ENCODE measurements at places on chromosomes 7 and 10.

DNA sequence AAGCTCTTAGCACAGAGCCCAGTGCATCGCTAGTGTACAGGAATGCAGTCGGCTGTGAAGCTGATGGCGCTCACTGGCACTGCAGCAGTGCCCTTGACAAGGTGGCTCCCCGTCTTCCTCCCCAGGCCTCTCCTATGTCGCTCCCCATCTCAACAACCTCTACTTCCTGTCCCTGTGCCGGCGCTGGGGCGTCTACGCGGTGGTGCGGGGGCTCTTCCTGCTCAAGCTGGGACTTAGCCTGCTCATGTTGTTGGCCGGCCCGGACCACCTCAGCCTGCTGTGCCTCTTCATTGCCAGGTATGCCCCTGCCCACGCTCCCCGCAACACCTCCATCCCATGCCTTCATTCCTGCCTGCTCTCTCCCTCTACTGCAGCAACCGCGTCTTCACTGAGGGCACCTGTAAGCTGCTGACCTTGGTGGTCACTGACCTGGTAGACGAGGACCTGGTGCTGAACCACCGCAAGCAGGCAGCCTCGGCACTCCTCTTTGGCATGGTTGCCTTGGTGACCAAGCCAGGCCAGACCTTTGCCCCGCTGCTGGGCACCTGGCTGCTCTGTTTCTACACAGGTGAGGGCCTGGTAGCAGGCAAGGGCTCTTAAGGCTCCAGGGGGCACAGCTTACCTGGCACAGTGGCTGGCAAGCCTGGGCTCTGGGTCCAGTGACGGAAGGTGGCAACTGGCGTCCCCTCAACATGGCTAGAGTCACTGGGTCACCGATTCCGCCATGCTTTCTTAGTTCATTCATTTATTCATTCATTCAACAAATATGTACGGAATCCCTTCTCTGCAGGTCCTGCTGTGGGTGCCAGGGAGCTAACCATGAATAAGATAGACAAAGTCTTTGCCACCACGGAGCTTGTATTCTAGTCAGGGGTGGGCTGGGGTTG is 22.3 kb upstream of the C10orf95 start:
- DNase-seq = no peak

DNA sequence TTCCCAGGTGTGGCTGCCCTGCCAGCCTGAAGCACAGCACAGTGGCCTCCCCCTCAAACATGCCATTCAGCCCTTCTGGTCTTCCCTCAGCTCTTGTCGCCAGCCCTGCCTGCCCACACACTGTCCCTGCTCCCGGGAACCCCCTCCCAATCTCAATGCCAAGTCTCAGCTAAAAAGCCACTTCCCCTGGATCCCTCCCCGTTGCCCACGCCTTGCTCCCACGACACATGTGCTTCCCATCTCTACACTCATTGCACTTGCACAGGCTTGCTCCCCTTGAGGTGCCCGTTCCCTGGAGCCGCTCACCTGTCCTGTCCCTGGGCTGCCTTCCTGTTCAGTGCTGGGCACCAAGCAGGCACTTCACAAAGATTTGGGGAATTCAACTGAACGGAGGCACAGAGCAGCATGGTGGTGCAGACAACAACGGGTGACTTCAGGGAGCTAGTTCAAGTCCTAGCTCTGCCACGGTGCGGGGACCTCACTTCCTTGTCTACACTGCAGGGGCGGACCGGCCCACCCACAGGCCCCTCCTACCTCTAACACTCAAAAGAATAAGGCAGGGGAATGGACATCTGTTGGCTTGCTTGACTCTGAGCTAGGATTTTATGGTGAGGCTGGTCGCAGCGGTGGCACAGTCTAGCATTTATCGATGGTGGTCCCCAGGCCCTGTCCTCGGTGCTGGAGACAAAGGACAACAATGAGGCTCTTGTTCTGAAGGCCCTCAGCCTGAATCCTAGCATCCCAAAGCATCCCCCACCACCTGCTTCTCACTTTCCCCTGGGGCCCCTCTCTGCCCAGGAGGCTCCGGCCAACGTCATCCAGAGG is 18.4 kb downstream of the RGS10 start:
- no peak for DNase-seq

DNA sequence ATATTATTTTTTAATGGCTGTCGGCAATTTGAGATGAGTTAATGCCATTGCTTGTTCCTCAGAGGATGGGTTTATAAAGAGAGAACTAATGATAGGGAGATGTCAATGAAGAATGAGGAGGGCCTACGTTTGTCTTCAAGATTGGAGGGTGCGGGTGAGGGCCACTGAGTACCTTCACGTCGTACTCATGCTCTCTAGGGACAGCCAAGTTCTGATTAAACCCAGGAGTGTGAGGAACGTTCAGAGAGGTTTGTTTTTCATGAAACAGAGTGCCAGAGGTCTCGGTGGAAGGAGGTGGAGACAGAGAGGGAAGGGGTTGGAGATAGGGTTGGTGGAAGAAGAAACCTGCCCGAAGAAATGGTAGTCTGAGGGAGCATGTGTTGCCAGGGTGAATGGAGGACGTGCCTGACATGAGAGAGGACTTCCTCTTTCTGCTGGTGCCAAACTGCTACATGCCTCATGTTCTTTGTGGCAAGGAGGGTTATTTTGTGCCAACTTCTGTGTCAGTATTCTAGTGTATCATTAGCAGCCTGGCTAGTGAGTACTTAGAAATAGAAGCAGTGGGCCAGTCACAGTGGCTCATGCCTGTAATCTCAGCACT is 8.9 kb downstream of the DHTKD1 start:
- DNase-seq = no peak

- DNase-seq = peak; percentile 44
Measured at GRCh38 chr7:121563177-121563576, 167.1 kb upstream of the FAM3C start.

DNA sequence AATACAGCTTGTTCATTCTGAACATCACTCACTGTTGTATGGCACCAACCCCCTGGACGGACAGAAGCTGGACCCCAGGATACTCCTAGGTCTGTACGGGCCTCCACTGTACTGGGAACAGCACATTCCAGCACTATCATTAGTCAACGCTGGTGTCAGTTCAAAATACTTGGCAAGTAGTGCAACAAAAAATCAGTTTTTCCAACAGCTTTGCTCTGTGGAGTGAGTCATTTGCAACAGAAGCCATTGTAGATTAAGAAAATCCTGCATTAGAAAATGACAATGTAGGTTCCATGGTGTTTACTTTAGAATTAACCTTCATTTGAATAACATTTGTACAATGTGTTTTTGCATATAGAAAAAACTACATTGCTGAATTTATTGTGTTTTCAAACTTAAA is 266.6 kb downstream of the HDAC9 start:
- DNase-seq = peak; percentile 37

DNA sequence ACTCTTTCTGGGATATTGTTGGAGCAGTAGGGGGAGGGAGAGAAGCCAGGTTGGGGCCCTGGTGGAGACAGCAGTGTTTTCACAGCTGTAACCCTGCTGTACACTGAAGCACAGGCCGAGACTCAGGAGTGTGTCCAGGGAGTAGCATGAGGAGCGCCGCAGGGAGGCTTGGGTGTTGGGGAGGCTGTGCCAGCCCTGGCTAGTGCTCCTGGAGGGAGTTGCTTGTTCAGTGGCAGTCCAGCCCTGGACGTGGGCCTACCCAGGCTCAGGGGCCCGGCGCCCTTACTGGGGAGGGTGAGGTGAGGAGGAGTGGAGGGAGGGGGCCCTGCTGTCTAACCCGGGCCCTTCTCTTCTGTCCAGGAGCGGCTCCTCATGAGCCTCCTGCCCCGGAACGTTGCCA is 35.9 kb downstream of the ADCY1 start:
- DNase-seq = no peak

GRCh38 chr10:51074238-51075028 is at the start of gene PRKG1:
Gene PRKG1 (plus strand): TSS chr10:51074487.
- no peak for DNase-seq

- no peak for DNase-seq
Measured at GRCh38 chr7:145644426-145645134, 472.0 kb upstream of the CNTNAP2 start.

- DNase-seq = no peak
Measured at GRCh38 chr10:71472466-71472865, 75.7 kb downstream of the CDH23 start.

DNA sequence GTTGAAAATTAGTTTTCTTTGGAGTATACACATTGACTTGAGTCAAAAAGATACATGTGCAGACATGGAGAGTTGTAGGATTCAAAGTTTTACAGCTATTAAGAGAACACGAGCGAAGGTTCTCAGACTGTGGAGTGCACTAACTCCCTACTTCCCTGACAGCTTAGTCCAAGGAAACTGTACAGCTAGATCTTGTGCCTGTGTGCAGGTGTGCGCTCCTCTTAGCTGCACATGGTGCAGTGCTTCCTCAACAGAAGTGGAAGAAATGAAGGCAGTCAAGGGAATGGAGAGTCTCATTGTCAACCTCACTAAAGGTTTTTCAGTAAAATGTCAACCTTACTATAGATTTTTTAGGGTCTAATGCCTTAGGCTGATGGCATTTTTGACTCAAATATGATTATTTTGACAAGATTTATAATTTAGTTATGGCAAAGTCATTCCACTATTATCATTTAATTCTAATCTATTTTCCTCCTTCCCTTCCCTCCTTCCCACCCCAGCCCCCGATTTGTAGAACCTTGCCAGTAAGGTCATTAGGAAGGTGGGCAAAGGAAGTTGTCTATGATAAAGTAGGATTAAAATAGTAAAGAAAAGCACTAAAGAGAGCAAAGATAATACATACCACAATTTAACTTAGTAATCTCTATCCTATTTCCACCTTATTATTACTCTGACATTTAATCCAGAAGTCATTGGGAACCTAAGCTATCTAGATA is 13.6 kb downstream of the PDK4 start:
- DNase-seq = no peak

GRCh38 chr10:117536866-117537435 is 5.6 kb upstream of the EMX2 start:
- no peak for DNase-seq

GRCh38 chr7:27435461-27435860 is 192.9 kb downstream of the EVX1 start:
- no peak for DNase-seq

DNA sequence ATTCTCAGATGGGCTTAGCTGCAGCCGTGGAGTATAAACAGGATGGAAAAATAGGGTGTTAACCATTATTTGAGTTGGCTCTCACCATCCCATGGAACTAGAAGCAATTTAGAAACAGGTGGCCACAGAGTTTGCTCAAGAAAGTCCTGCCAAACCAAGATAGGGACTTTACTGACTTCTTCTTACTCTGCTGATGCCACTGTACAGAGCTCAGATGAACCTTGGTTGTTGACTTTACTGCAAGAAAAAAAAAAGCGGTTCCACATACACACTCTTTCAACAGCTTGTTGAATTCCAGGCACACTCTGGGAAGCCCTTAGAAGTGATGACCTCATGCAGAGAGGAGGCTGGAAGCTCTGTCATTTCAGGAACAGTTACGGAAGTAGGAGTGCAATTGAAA is 753.4 kb downstream of the NRG3 start:
- no peak for DNase-seq

DNA sequence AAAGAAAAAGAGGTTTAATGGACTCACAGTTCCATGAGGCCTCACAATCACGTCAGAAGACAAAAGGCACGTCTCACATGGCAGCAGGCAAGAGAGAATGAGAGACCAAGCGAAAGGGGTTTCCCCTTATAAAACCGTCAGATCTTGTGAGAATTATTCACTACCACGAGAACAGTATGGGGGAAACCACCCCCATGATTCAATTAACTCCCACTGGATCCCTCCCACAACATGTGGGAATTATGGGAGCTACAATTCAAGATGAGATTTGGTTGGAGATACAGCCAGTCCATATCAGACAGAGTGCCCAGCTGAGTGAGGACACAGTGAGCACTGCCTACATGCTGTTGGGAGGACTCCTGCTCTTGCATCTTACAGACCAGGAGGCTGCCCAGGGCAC is 148.4 kb downstream of the TEX36 start:
- DNase-seq = no peak

DNA sequence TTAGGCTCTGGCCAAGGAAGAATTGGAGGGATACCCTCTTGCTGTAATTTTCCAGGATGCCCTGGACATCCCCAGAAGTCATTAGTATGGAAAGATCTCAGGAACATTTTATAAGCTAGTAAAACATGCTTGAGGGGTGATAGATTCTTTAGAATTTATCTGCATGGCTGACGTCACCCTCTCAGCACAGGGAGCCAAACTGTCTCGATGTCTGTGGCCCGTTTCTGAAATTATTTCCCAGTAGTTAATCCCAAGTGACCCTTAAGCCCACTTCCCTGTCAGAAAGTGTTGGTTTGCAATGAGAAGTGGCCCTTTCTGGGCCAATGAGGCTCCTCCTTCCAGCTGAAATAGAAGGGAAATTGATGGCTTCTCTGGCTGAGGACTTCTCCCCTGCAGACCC is 184.5 kb upstream of the BMPER start:
- DNase-seq = no peak

- DNase-seq = no peak
Measured at GRCh38 chr7:51062222-51062987, 254.2 kb downstream of the COBL start.

DNA sequence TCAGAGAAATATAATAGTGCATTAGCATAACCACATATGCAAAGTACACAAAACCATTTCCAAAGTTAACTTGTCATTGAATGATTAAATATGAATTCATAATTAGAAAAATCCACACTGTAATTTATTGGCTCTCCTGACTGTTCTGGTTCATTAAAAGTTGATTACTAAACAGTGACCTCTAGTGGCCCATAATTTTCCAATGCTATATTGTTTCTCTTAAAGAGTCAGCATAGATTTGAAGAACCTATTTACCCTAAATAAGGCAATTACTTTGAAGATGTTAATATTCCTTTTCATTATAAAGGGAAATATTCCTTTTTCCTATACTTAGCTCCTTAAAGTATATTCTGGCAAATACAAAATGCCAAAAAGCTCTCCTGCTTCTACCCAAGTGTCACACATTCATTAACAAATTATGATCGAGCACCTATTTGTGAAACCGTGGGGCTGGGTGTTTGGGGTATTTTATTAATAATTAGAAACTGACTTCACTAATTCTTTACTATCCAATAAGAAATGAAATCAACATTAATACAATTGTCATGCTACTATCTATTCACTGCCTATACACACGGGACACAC is 86.2 kb downstream of the HIBADH start:
- peak; percentile 61 for DNase-seq

DNA sequence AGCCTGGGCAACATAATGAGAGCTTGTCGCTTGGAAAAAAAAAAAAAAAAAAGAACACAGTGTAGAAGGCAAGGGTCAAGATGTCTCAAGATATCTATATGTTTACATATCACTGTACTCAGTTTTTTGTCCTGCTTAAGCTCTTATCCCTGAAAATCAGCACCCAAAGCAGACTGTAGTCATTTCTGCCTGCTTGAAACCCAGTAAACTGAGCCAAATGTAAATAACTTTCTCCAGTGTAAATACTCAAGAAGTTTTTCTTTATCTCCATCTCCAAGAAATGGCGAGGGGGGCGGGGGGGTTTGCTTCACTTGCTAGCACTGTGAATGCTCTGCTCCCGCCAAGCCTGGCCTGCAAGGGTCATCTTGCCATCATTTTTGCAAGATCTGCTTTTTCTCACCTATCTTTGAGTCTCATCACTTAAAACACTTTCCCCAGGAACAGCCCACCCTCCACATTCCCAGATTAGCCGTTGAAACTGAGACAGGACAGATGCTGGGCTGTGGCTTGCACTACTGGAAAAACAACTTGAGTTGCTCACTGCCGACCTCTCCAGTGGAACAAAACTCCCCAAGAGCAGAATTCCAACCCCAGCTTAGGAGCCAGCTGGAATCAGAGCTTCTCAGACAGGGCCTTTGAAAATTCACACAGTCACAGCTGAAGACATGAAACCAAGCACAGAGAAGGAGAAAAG is 54.6 kb downstream of the AFAP1L2 start:
- DNase-seq = no peak

Data from RKO (cell line).